Liver (tissue), 10 donors: ENCODE measurements at places on chromosomes 3 and 15. TPM values are rescaled to one million over a fixed set of nuclear protein-coding genes. Genes with fewer than 3 reads are reported as not detected.

DNA sequence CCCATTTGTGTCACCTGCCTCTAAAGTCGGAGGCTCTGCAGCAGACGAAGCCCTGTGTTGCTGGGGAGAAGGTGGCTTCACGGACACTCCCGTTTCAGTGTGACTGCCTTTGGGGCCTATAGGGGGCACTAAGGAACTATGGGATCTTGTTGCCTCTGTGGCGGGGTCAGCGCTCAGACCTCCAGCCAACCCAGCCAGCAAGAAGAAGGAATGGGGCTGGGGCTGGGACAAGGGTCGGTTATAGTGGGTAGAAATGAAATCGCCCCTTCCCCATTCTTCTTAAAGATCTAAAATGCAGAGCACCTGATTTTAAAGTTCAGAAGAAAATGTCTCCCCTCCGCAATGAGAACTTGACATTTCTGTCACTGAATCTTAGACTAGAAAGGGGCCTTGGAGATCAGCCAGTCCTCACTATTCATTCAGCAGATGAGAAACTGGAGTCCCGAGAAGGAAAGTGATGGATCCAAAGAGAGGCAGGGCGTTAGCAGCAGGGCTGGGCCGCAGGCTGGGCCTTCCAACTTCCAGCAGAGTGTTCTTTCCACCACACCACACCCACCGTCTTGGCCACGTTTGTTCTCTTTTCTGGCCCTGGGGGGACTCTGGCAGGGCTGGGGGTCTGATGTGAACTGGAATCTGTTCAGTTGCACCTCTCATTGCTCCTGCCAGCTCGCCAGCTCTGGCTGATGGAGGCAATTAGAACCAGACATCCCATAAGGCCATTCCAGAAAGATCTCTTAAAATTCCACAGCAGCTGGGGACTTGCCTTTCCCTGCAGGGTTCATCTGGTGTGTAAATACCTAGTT, 195.4 kb downstream of the OPA1 start:
- peak; percentile 60 for DNase-seq

DNA sequence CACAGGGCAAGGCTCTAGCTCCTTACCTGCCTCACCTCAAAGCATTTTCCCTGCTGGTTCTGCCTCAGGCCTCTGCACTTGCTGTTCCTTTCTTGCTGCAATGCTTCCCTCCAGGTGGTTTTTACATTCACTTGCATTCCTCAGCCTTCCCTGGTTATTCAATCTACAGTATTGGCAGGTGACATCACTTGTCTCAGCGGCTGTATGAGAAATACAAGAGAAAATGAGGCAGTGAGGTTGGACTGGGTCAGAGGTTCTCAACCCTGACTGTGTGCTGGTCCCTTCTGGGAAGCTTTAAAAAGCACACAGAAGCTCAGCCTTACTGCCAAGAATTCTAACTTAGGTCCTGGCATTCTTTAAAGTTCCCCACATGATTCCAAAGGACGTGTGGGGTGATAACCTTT, 26.7 kb downstream of the SIAH2 start:
- DNase-seq: no peak

- DNase-seq: no peak
These were observed 23.4 kb downstream of the METTL6 start for GRCh38 chr3:15403965-15404364.

DNA sequence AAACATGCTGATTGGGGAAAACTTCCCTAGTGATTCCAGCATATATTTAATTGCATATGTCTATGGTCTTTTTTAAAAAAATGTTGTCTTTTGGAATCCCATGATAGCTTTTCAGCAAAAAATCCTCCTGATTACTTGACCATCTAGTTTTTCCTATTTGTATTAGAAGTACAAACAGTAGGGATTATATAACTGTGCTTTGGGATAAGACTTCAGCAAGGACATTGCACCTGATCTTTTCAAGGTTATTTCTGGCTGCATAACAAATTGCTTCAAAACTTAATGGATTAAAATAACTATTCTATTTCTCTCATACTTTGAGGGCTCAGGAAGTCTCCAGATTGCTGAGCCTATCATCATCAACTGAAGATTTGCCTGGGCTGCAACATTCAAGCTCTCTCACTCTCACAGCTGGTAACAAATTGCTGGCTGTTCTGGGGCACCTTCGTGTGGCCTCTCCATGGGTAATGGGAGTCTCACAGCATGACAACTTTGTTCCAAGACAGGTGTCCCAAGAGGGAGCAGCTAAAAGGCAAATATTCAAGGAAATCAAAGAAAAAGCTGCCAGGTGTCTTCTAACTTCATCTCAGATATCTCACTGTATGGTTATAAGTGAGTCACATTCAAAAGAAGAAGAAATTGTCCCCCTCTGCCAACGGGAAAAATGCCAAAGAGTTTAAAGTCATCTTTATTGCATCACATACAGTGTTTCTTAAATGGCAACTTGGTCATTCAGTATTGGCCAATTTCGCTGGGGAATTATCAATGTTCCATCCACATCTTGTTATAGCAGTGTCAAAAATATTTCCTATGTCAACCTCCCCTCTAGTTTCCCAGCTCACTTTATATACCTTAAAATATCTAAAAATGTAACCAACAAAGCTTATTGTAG, 644.5 kb upstream of the GRM7 start:
- DNase-seq: no peak

DNA sequence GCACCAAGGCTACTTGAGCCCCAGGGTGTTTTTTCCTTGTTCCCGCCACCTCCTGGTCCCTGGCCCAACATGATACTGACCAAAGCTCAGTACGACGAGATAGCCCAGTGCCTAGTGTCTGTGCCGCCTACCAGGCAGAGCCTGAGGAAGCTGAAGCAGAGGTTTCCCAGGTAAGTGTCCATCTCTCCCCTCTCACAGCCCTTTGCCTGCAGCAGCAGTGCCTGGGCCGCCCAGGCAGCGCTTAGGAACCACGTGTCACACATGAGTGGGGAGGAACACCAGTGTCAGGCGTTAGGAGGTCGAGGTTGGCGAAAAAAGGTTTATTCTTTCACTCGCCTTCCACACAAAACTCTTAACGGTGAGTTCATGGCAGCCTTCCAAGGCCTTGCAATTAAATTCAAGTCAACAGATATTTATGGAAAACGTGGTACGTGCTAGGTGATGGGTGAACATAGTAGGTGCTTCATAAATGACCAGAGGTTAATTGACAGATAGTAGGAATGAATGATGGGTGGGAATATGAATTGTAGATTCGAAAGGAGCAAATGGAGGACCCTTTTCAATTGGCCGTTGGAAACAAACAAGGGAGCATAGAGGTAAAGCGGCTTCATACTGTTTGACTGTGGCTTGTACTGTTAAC, 486 bp downstream of the CDIN1 start:
- DNase-seq: no peak

ABHD10 gene
- polyA plus RNA-seq: 15.1 TPM

- DNase-seq: no peak
These were observed 241.6 kb downstream of the GAP43 start for GRCh38 chr3:115864911-115865310.

- DNase-seq: no peak
These were observed 205.9 kb upstream of the IGF1R start for GRCh38 chr15:98442379-98442833.

POLQ gene
- polyA plus RNA-seq: 0.10 TPM

- no peak for DNase-seq
These were observed 57.5 kb upstream of the NANOGP8 start for GRCh38 chr15:35142578-35142977.

ARIH2 gene
- polyA plus RNA-seq: 25.9 TPM

PAQR5 gene
- 0.85 TPM for polyA plus RNA-seq

PTX3 gene
- polyA plus RNA-seq: 0.66 TPM

GRCh38 chr3:10391391-10391790, 70.5 kb upstream of the SEC13 start:
- DNase-seq: no peak

DNA sequence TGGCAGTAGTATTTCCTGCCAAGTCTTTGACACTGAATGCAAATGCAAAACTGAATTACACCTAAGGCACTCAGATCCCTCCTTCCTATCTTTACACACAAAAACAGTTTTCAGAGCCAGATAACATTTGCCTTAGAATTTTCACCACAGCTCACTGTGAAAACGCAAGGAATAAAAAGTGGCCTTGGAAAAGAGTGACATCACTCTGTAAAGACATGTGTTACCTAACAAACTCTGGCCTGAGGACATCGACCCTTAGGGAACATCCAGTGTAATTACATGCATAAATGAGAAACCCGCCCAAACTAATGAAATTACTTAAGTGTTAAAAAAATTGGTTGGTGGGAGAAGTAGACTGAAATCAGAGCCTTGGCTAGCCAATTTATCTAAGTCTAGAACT, 88.9 kb downstream of the PLOD2 start:
- DNase-seq: no peak

- DNase-seq: no peak
These were observed 620.7 kb upstream of the ZNF385D start for GRCh38 chr3:22371607-22372291.

DNA sequence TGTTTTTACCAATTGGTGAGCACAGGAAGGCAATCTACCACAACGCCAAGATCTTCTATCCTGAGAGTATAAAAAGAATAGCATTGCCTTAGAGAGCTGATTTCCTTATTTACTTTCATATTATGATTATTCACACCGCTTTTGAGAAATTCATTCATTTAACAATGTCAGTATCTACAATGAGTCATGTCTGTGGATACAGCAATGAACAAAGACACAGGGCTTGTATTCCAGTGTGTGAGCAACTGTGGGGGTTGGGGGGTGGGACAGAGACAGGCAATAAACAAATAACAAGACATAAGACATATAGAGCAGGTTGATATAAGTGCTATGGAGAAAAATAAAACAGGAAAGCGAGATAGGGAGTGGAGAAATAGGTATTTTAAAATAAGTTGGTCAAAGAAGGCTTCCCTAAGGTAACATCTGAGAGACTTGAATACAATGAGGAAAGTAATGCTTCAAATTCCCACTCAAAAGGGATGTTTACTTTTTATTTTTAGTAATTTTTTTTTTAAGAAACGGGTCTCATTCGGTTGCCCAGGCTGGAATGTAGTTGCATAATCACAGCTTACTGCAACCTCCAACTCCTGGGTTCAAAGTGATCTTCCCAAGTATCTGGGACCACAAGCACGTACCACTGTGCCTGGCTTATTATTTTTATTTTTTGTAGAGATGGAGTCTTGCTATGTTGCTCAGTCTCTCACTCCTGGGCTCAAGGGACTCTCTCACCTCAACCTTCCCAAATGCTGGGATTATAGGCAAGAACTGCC, 45.7 kb downstream of the PGBD4 start:
- DNase-seq: no peak

CDCP1 gene
- polyA plus RNA-seq: 0.25 TPM

DOCK3 gene
- 0.01 TPM for polyA plus RNA-seq

DNA sequence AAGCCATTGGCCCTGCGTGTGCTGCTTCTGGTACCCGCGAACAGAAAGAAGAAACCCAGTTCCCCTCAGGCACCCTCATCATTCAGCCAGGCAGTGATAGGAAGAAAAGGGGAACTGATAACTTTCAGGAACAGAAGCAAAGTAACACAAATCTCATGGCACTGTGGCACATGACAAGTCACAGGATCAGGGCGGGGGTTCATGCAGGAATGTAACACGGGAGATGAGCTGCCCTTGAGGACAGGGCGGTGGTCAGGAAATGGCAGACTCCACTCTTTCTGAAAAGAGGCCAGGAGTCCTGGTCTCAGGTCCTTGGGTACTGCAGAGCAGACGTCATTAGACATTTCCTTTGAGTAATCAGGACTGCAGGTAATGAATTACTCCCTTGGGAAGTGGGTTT, 95.5 kb downstream of the CCNL1 start:
- DNase-seq: no peak

GRCh38 chr3:152204218-152204617, 64.5 kb upstream of the MBNL1 start:
- DNase-seq: no peak

DNA sequence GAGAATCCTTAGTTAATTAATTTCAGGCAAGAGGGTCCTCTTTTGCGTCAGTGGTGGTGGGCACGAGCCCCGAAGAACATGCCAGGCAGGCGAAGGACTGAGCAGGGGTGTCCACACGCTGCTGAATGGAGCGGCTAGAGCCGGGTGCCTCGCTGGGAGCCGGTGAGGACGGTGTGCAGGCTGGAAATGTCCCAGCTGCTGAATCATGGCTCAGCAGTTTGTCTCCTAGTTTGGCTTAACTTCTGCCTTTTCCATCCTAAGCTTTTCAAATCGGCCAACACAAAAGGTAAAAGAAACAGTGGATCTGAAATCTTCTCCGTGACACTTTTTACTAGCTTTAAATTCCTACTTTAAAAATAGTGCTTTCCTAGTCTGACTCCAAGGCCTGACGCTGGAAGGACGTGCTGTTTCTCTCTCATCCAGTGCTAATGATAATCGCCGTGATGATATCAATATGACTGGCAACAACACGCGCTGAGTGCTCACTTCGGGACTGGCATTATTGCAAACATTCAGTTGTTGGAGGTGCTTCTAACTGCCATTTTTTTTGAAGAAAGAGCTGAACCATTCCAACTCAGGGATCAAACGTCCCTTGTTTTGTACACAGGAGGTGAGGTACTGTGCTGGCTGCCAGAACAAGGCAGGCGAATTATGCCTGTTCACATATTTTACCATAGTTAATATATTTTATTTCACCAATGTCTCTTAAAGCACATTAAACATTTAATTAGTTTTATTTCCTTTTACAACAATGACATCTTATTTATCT, 19.8 kb downstream of the PCSK6 start:
- no peak for DNase-seq

DNA sequence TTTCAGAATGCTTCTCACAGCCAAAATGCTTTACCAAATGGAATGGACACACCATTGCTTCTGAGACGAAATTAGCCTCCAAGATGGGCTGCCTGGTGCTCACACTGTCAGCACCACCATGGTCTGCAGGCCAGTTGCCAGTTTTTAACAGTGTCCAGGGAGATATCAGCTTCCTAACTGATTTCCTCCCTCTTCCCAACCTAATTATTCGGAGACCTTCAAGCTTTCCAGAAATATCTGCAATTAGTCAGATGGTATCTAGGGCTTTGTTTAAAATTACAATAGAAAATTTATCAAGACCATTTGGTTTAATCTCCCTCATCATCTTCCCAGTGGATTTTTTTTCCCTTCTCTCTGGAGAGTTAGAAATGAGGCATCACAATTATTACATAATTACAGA, 287.5 kb downstream of the ZPLD1 start:
- no peak for DNase-seq

C2CD4B gene
- polyA plus RNA-seq: 0.17 TPM

DNA sequence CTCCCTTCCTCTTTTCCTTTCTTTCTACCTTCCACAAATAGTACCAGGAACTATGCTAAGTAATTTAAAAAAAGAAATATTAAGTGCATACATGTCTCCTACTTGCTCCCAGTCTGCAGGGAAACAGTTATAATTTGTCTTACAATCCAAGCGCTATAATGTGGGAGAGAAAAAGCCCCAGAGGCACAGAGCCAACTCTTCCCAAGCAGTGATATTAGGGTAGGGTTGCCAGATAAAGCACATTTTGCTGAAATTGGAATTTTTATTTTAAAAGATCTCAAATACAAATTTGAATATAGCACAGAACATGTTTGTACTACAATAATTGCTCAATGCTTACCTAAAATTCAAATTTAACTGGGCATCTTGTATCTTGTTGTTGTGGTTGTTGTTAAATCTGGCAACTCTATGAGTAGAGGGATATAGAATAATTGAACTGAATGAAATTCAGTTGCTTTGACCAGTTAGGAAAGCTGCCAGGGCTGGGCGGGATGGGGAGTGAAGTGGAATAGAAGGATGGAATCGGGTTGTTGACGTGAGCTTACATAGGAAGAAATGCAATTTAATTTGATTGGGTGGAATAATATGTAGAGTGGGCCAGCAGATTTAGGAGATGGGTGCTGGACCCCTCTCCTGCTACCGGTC, 52.6 kb upstream of the USP3 start:
- no peak for DNase-seq

- DNase-seq: no peak
These were observed 31.7 kb downstream of the GPR149 start for GRCh38 chr3:154398084-154398967.

FHIT gene
- polyA plus RNA-seq: 14.7 TPM

UROC1 gene
- polyA plus RNA-seq: 16.5 TPM

LRRN1 gene
- 0.14 TPM for polyA plus RNA-seq
